ENCODE measurements at places on chromosomes 3 and 15.

DNA sequence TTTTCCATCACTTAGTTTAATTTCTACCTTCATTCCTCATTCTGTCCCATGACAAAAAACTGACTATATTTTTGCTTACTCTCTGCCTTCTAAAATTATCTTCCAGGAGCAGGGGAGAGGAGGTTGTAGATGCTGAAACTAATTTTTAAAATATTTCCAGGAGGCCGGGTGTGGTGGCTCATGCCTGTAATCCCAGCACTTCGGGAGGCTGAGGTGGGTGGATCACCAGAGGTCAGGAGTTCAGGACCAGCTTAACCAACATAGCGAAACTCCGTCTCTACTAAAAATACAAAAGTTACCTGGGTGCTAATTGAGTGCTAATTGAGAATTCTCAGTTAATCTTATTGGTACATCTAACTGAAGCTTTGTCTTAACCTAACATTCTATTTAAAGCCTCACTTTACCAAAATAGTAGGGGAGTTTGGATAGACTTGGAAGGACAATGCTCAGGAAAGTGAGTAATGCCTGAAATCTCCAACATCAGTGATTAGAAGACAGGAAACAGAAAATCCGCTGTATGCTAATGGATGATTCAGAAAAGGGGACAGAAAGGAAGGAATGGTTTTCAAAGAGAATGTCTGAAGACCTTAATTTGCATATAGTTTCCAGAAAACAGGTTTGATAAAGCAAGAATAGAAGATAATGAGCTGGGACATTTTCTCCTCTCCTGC is 336.1 kb downstream of the GBE1 start:
- DNase-seq = no peak

DNA sequence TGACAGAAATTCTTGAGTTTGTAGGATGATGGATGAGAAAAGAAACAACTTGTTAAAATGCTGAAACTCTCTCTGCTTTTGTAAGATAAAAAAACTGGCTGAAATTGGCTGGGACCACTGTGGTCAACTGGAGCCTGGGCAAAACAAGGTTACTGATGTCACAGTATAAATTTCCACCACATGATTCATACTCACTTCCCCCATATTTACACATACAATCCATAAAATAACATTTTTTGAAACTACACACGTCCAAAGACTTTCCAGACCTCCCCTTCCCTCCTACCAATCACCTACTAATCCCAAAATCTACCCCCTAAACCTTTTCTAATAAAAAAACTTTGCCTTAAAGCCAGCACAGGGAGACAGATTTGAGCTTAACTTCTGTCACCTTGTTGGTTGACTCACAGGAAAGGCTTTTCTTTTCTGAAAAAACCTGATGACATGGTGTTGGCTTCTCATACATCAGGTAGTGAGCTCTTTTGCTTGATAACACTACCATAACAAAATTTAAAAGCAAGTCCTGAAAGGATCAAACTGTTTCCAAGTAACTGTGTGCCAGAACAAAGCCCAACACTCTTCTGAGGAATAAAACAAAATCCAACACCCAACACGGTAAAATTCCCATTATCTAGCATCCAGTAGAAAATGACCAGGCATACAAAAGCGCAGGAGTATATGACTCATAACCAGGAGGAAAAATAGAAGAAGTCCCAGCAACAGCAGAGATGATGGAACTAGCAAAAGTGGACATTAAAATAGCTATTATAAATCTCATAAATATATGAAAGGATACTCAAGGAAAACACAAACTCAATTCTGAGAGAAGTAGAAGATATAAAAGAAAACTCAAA is 87.3 kb upstream of the SNRK start:
- no peak for DNase-seq

GRCh38 chr15:94265009-94265408 is 33.6 kb downstream of the MCTP2 start:
- DNase-seq = no peak

DNA sequence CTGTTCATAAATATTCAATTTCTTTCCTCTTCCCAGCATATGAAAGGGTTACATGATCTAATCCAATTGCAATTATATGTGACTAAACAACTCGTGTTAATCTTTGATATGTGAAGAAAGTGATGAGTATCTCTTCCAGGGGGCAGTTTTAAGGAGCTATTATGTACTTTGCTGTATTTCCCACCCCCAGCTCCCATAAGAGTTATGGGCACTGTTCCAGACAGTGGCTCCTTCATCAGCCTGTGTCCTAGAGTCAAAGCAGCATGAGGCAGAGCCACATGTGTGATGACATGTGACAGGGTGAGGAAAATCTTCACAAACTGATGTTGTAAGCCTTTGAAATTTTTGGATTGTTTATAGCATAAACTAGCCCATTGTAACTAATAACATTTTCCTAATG is 315.4 kb downstream of the DIPK2A start:
- DNase-seq = no peak

GRCh38 chr3:169146866-169147237 is 516.7 kb downstream of the MECOM start:
- no peak for DNase-seq

DNA sequence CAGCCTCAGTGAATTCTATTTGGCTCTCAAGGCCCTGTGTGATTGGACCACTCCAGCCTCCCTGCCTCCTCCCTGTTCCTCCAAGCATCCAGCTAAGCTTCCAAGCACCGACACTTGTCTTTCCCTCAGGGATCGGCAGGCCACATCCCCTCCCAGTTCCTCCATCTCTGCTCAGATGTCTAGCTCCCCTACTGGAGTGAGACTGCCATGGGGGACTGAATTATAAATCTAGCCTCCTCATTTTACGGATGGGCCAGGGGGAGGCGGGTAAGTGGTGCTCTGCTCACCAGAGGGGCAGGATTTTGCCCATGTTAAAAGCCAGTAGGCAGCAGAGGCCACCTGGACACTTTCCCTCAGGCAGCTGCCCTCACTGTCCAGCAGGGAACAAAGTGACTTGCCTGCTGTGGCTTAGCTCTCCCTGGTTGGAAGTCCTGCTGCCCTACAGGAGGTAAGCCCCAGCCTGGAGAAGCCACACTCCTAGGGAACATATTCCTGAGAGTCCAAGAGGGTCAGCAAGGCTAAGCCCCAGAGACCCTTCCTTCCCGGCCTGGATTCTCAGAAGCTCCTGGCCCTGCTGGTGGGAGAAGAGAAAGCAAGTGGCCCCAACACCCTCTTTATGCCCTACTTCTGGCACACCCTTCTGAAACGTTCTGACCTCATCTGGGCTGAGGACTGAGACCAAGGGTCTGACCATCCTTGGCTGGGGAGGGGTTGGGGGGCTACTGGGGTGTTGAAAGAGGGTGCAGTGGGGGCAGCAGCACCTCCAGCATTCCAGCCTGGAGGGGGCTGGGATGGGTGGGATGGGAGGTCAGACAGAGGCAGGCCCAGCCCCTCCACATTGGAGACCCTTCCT is 9.1 kb upstream of the HHATL start:
- DNase-seq = no peak

DNA sequence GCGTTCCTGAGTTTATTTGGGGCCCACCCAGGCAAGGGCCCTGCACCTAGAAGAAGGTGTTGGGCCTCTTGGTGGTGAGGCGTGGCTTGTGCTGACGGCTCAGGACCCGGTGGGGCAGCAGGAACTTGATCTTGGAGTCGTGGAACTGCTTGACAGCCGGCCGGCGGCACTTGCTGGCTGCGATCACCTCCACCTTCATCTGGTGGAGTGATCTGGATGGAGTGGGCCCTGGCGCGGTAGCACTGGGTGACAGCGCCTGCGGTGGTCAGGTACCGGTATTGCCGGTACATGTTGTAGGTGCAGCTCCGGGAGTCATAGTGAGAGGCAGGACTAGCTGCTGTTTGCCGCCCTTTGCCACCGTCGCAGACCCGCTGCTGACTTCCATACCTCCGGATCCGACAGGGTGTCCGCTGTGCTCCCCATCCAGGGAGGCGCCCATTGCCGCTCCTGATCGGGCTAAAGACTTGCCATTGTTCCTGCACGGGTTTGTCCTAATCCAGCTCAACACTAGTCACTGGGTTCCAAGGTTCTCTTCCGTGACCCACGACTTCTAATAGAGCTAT is 136.8 kb downstream of the ANO10 start:
- no peak for DNase-seq

DNA sequence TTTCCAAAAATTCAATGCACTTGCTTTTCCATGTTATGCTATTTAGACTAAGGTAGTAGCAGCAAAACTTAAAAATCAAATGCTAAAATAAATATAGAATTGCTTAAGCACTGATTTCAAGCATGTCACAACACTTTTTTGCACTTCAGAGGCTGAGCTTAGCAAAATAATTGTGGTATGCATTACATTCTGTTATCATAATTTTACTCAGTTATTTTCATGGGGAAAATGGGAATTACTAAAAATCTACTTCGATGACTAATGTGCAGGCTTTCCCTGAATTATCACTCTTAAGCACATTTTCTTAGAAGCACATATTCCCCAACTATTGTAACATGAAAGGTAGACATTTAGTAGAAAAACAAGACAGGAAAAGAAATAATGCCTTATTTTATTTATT is 322.4 kb upstream of the CBLB start:
- no peak for DNase-seq

DNA sequence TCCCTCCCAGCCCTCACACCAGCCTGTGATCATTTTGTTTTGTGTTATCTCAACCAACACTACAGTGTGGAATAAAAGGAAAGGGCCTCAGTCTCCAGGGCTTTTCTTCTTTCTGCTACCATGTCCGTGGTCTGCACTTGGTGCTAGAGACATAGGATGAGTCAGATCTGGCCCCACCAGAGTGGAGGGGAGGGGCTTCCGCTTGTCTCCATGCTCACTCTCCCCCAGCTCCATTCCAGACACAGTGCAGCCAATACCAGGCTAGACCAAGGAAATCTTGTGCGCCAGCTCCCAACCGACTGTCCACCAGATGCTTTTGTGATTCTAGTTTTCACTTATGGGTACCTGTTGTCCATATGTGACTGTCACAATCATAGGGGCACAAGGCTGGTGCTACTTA is 51.9 kb upstream of the TMEM115 start:
- DNase-seq = no peak

- no peak for DNase-seq
Observed at GRCh38 chr15:42508263-42508690, 12.8 kb downstream of the SNAP23 start.

DNA sequence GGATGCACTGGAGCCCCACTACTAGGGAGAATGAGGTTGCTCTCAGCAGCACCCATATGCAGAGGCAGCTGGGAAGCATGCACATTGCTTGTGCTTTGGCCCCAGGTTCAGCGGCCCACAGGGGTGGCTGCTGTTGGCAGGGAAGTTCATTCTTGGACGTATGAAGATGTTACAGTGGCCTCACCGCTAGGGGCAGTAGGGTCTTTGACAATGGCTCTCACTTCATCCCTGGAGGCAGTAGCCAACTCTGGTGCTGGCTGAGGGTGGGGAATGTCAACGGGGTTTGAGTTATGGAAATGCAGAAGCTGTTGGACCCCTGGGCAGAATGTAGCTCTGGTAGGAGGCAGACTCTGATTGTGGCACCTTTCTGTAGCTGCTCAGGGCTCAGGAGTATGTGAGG is 279.9 kb downstream of the SCAPER start:
- DNase-seq = no peak

DNA sequence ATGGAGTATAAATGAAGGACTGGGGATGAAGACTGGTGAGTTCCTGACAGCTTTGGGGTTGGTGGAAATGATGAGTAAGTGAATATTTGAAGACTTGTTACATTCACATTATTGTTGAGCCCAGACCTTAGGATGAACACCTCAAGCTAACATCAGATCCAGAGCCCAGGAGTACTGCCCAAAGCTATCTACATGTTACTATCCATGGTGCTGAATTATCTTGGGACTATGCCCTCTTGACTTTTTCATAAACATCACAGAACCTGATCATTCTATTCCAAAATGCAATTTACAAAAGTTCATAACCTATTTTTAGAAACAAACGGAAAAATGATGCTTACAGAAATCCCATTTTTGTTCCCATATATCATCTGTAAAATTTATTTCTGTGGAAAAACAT is 613.3 kb downstream of the TUSC7 start:
- no peak for DNase-seq

DNA sequence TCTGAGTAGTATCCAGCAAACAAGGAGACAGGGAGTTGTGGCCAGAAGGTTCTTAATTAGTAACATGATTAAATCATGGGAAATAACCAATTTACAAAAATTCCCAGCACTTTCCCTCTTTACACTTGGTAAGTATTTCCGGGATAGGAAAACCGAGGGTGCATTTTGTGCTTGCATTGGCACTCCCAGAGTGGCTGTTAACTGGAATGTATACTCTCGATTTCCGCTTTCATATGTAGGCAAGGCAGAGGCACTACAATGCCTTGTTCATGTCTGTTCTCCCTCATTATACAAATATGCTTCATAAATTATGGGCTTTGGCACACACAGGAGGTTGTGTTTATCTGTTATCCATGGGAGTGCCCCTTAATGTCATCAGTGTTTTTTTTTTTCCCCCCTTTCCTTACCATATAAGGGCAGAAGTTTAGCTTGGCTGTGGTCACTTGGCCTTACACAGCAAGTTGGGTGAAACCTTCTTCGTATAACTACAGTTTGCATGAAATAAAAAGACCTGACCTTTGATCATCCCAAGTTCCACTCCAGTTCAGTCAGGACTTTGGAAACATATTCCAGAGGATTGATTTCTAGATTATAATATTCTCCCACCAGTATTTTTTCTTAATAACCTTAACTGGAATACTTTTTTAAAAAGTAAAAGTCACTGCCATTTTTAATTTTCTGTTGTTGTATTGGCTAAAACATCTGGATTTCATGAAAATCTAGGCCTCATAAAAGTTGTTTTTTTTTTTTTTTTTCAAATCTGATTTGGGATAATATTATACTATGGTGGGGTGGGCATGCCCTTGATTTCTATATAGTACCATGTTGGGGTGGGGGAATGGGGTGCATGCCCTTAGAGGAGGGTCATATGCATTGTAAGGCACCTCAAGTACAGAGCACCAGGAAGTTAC is 8.9 kb downstream of the TPM1 start:
- DNase-seq = no peak

GRCh38 chr3:193875601-193876321 is 260.2 kb upstream of the HES1 start:
- no peak for DNase-seq

DNA sequence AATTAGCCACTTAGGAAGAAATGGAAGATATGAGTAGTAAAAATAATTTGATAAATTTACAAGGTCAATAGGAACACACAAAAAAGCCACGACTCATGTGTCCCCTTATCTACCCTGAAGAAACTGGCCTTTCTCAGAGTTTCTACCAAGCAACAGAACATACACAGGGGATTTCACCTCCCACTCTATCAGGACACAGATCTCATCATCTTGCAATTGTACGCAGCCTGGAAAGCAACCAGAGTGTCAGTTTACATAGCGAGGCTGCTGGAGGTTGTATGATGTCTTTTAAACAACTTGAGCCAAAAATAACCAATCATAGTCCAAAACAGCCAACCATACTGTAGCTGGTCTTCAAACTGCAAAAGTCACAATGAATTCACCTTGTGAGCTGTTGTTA is 19.7 kb upstream of the LMOD3 start:
- no peak for DNase-seq

DNA sequence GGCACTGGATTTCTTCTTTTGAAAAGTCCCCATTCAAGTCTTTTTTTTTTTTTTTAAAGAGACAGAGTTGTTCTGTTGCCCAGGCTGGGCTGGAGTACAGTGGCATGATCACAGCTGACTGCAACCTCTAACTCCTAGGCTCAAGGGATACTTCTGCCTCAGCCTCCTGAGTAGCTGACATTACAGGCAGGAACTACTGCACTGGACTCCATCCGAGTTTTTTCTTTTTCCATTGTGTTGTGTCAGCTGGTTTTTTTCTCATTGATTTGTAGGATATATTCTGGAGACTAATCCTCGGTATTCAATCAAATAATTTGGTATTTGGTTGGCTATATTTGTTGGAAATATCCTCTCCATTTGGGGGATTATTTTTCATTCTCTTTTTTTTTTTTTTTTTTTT is 11.8 kb downstream of the POLR2M start:
- no peak for DNase-seq
